ENCODE measurements at places on chromosomes 2 and 18. TPM values are rescaled to one million over a fixed set of nuclear protein-coding genes. Genes with fewer than 3 reads are reported as not detected.
A peak's percentile ranks its signal among the peaks of the same experiment; 100 is the strongest.

DNA sequence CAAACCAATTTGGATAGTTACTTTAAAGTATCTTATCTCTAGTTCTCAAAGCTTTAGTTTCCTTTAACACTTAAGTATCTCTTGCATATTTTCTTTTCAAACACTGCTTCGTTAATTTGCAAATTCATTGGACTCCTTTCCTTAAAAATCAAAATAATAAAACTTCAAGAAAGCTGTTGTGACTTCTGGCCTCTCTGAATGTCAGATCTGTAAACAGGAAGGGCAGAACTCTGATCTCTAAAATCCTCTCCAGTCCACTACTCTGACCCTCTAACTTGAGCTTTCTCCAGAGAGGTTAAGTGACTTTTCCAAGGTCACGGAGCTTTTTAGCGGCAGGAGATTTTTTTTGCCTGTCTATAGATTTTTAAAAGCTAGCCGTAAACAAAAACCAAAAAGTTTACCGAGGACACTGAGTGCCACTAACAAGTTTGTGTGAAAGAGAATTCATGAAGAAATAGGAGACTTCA is 155.5 kb downstream of the TGIF1 start:
- H3K27me3 ChIP-seq = no peaks in the 10 kb centered on the region
- no peak for DNase-seq

- no peaks in the 10 kb centered on the region for H3K27me3 ChIP-seq
- no peak overlapping the region for H3K4me3 ChIP-seq
- peaks cover 14% of the 10 kb centered on the region for H3K4me1 ChIP-seq
These were observed 47.1 kb downstream of the MREG start for GRCh38 chr2:215966274-215966673.

Gene CENPA
- 38.5 TPM for total RNA-seq

DNA sequence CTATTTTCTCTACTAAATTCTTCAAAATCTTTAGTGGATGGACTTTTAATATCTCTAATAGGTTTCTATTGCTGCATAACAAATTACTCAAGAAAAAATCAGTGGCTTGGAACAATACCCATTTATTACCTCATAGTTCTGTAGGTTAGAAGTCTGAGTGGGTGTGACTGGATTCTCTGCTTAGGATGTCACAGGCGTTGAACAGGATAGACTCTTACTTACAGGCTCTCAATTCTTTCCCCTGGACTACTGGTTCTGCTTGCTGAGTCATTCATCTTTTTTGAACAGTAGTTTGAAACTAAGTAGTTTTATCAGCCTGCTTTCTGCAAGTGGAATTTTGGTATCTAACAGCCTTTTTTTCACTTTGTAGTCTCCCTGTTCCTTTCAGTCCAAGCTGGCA is 265.4 kb downstream of the ZNF385B start:
- H3K4me3 ChIP-seq = no peak overlapping the region
- H3K36me3 ChIP-seq = no peaks in the 10 kb centered on the region
- no peaks in the 10 kb centered on the region for H3K4me1 ChIP-seq

Gene KANSL3
- 37.3 TPM for total RNA-seq

Gene INHBB
- 0.17 TPM for total RNA-seq

DNA sequence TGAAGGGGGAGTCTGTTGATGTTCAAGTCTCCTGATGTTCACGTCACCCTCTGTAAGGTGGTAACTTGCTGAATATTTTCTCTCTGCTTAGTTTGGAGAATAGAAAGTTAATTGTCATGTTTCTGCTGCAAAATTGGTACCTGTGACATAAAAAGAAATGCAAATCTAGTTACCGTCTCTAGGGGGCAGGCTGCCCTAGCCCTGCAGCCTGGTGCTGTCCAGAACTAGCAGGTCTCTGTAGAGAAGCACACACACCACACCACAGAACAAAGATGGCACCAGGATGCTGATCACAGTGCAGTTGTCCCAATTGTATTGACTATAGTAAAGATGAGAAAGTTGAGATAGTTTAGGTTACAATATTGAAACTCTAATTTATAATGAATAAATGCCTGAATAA is 47.0 kb downstream of the SLC9A4 start:
- H3K4me1 ChIP-seq = peaks cover 16% of the 10 kb centered on the region
- no peaks in the 10 kb centered on the region for H3K36me3 ChIP-seq
- no peak overlapping the region for H3K4me3 ChIP-seq
- DNase-seq = peak; percentile 56
- H3K27me3 ChIP-seq = no peaks in the 10 kb centered on the region
- no peak overlapping the region for H3K27ac ChIP-seq

DNA sequence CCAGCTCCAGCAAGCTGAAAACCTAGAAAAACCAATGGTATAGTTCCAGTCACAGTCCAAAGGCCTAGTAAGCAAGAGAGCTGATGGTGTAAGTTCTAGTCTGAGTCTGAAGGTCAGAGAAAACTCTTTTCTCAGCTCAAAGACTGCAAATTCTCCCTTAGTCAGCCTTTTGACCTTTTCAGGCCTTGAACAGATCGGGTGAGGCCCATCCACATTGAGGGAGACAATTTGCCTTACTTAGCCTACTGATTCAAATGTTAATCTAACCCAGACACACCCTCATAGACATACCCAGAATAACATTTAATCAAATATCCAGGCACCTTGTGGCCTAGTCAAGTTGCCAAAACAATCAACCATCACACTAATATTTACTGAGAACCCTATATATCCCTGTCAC is 110.8 kb upstream of the KCNJ3 start:
- no peak overlapping the region for H3K4me3 ChIP-seq
- peaks cover 8% of the 10 kb centered on the region for H3K4me1 ChIP-seq
- H3K36me3 ChIP-seq = no peaks in the 10 kb centered on the region
- H3K27ac ChIP-seq = no peak overlapping the region
- no peak for DNase-seq

DNA sequence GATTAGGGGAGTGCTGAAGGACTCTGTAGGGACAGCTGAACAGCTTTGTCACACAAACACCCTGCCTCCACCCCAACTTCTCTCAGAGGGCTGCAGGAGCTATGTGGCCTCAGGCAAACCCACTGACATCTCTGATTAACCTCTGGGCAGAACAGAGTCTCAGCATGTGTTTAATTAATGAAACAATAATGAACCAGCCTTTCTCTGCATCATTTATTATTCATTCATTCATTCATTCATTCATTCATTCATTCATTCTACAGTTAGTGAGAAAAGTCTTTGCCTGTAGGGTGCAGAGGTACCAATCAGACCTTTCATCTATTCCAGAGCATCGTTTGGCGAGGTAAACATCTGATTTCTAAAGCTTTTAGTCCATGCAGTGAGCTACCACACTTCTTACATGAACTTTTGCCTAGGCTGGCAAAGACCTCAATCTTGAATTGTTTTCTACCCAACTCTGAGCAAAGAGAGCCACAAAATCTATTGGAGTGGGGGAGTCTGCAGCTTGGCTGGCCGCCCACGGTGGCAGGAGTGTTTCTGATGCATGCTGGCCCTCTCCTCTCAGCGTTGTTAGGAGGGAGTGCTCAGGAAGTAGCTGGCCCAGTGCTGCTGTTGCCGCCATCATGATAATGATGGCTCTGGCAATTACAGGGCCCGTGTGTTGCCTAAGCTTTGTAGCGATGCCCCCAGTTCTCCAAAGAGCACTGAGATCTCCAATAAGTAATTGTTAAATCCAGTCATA is 198.9 kb downstream of the SMAD7 start:
- DNase-seq = no peak
- no peak overlapping the region for H3K27ac ChIP-seq
- H3K36me3 ChIP-seq = peaks cover 2% of the 10 kb centered on the region
- no peaks in the 10 kb centered on the region for H3K27me3 ChIP-seq

Gene REEP1
- 0.14 TPM for total RNA-seq

- H3K27me3 ChIP-seq = peaks cover 8% of the 10 kb centered on the region
- H3K4me3 ChIP-seq = no peak overlapping the region
- H3K36me3 ChIP-seq = no peaks in the 10 kb centered on the region
- DNase-seq = no peak
- no peak overlapping the region for H3K27ac ChIP-seq
These were observed 69.1 kb upstream of the CTDP1 start for GRCh38 chr18:79610461-79611039.

DNA sequence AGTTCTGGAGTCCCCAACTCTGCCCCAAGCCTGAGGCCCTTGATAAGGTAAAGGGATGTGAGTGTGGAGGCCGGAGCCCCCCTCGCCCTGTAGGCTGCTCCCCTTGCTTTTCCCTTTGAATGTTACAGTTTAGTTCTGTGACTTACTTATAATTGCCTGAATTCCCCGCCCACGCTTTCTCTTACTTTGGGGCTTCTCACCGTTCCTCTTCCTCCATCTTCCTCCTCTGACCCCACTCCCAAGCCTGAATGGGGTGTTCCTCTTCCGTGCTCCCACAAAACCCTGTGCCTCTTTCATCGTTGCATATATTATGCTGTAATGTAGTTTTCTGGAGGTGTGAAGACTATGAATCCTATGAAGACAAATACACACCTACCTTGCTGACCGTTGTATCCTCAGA is 15.0 kb upstream of the IL1RN start:
- H3K4me1 ChIP-seq = peaks cover 47% of the 10 kb centered on the region
- H3K27ac ChIP-seq = no peak overlapping the region
- H3K4me3 ChIP-seq = no peak overlapping the region
- no peaks in the 10 kb centered on the region for H3K36me3 ChIP-seq
- no peak for DNase-seq

DNA sequence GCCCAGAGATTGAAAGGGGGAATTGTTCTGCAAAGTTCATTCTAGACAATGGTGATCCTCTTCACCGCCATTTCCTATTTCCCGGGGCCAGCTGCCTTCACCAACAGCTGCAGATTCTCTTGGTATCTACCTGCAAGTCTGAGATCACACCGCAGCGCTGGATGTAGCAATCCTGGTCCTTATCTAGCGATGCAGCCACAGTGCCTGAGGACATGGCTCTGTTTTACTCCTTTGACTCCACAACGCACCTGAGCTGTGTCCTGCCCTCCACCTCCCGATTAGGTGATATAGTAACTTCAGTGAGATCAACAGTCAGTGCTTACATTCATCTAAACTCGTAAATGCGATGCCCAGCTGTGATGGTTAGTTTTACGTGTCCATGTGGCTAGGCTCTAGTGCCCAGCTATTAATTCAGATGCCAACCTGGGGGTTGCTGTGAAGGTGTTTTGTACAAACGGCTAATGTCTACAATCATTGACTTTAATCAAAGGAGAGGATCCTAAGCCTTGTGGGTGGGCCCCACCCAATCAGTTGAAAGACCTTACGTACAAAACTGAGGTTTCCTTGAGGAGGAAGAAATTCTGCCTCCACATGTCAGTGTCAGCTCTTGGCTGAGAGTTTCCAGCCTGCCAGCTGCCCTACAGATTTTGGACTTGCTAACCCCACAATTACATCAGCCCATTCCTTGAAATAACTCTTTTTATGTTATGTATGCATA is 189.8 kb downstream of the SH3BP4 start:
- H3K27me3 ChIP-seq = no peaks in the 10 kb centered on the region
- no peak for DNase-seq
- peaks cover 6% of the 10 kb centered on the region for H3K4me1 ChIP-seq
- H3K36me3 ChIP-seq = no peaks in the 10 kb centered on the region
- H3K4me3 ChIP-seq = no peak overlapping the region
- no peak overlapping the region for H3K27ac ChIP-seq

- H3K36me3 ChIP-seq = no peaks in the 10 kb centered on the region
- H3K27me3 ChIP-seq = no peaks in the 10 kb centered on the region
- H3K4me3 ChIP-seq = no peak overlapping the region
- H3K4me1 ChIP-seq = peaks cover 29% of the 10 kb centered on the region
These were observed 8.7 kb upstream of the CRYGA start for GRCh38 chr2:208172125-208172524.

- no peaks in the 10 kb centered on the region for H3K4me1 ChIP-seq
- H3K27me3 ChIP-seq = no peaks in the 10 kb centered on the region
- H3K4me3 ChIP-seq = no peak overlapping the region
- H3K36me3 ChIP-seq = no peaks in the 10 kb centered on the region
These were observed 18.0 kb upstream of the FAP start for GRCh38 chr2:162261032-162261945.

Gene CARF
- 3.7 TPM for total RNA-seq

GRCh38 chr2:181771356-181771755 is 91.0 kb upstream of the NEUROD1 start:
- no peak overlapping the region for H3K4me3 ChIP-seq
- H3K4me1 ChIP-seq = no peaks in the 10 kb centered on the region
- no peak for DNase-seq
- no peaks in the 10 kb centered on the region for H3K36me3 ChIP-seq
- no peaks in the 10 kb centered on the region for H3K27me3 ChIP-seq

Gene CAPN14
- not detected for total RNA-seq

Gene CAPN13
- total RNA-seq = not detected

Gene SPHKAP
- not detected for total RNA-seq

DNA sequence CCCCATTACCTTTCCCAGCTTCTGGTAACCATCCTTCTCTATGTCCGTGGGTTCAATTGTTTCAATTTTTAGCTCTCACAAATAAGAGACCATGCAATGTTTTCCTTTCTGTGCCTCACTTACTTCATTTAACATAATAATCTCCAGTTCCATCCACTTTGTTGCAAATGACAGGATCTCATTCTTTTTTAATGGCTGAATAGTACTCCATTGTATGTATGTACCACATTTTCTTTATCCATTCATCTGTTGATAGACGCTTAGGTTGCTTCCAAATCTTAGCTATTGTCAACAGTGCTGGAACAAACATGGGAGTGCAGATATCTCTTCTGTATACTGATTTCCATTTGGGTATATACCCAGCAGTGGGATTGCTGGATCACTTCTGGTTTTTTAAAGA is 1.8 kb downstream of the CABYR start:
- H3K27ac ChIP-seq = no peak overlapping the region
- 0 out of 3 replicates have a peak, but pooled peaks cover 3% of the 10 kb centered on the region for H3K27me3 ChIP-seq
- H3K36me3 ChIP-seq = no peaks in the 10 kb centered on the region
- peaks cover 9% of the 10 kb centered on the region for H3K4me1 ChIP-seq
- H3K4me3 ChIP-seq = no peak overlapping the region
- DNase-seq = no peak

- no peak overlapping the region for H3K4me3 ChIP-seq
- H3K4me1 ChIP-seq = peaks cover 38% of the 10 kb centered on the region
- H3K36me3 ChIP-seq = no peaks in the 10 kb centered on the region
- H3K27me3 ChIP-seq = peaks cover 13% of the 10 kb centered on the region
- H3K27ac ChIP-seq = no peak overlapping the region
These were observed 35.9 kb upstream of the SP3 start for GRCh38 chr2:174001107-174001506.

DNA sequence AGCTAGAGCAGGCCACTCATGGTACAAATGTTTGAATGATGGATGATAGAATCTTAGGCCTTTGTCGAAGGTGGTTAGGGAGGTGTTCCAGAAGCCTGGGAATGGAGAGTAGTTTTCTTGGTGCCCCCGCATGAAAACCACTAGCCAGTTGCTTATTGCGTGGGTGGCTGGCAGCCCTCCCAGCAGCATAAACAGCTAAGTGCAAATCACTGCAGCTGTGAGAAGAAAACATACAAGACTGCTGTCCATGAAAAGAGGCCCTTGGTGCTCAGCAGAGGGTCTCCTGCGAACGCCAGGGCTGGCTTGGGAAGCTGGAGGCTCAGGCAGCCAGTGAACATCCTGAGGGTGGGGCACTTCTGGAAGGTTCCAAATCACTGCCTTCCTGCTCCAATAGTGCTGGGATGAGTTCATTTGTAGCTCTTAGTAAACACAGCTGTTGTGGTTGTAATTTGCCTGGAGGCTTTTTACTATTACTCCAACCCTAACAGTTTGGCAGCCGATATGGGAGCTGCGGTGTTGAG is 118.8 kb downstream of the MGAT5 start:
- H3K27ac ChIP-seq = no peak overlapping the region
- H3K27me3 ChIP-seq = no peaks in the 10 kb centered on the region
- H3K4me3 ChIP-seq = no peak overlapping the region
- H3K36me3 ChIP-seq = peaks cover 31% of the 10 kb centered on the region
